ENCODE measurements at places on chromosomes 6 and 20. TPM values are rescaled to one million over a fixed set of nuclear protein-coding genes. Genes with fewer than 3 reads are reported as not detected.

TCP1 gene
- total RNA-seq, result 538 TPM

TRIM15 gene
- total RNA-seq, result 0.08 TPM

OR2B6 gene
- total RNA-seq, result not detected

SIRPB2 gene
- not detected for total RNA-seq

MEP1A gene
- total RNA-seq, result not detected

MRAP2 gene
- total RNA-seq, result 20.3 TPM
